ENCODE measurements at places on chromosomes 1 and 21.

GRCh38 chr1:116906812-116907211, 2.9 kb upstream of the PTGFRN start:
- DNase-seq = no peak

GRCh38 chr1:44611866-44612265, 62.4 kb downstream of the TMEM53 start:
- no peak for DNase-seq

DNA sequence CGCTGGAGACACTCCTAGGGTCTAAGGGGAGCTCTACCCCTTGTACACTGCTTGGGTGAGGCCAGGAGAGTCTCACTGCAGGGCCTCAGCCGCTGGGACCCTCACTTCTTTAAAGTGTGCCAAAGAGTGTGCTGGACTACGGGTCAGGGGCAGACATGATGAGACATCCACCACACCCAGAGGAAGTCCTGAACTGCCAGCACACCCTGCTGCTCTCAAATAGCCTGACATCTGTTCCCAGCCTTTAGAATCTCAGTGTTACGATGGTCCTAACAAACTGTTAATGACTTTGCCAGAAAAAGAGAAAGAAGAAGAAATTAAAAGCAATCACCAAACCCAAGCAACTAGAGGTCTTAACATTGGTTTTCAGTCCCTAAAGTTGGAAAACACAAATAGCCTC, 49.0 kb downstream of the MRPL37 start:
- no peak for DNase-seq

- no peak for DNase-seq
Observed at GRCh38 chr1:100360790-100361510, 8.6 kb downstream of the CDC14A start.

GRCh38 chr21:42389449-42389835, 6.4 kb downstream of the TMPRSS3 start:
- DNase-seq = no peak
